ENCODE measurements at places on chromosomes 6 and 20.

- DNase-seq: peak; percentile 18
These were observed 1.4 kb upstream of the MARCKS start for GRCh38 chr6:113855500-113856374.

DNA sequence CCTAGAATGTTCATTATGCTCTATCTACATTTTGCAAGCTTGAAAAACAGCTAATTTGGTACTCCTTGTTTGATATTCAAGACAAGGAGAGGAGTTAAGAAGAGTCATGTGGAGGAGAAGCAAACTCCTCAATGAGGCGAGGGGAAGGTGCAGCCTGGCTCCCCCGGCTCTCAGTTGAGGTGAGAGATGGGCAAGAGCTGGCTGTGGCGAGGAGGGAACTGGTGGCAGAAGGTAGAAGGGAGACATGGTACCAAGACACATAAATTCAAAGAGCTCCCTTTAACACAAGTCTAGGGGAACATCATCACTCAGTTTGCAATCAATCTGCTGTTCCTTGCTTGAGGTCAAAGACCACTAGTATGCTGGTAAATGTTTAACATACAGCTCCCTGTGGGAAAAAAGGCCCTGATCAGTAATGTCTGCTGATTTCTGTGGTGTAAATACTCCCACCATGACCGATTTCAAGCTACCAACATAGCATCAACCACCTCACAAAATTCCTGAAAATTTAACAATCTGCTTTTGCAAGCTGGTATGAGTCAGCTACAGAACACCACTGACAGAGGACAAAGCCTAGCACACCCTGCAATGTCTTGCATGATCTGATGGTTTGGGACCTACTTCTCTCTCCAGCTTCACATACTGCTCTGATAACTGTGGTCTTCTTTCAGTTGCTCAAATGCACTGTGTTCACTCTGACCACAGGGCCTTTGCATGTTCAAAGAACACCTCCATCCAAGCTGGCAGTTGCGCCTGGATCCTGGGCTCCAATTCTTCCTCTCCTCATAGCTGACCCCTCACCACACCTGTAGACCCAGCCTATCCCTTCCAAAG is 516.3 kb upstream of the CHD6 start:
- no peak for DNase-seq

GRCh38 chr6:131488780-131489179 is 84.2 kb upstream of the ARG1 start:
- DNase-seq: no peak

DNA sequence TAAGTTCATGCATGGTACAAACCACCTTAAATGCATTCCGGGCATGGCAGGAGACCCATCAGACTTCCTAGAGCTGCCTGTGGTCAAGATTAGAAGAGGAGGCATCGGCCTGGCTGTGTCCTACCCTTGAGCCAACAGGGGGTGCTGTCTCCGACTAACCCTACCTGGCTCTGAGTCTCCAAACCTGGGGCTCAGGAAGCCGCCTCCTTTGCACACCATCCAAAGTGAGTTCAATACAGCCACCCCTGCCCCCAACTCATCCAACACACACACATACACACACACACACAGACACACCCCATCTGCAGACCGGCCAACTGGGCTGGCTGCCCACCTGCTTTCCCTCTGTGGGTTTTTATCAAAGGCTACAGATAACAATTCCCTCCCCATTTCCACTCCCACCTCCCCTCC is 77.0 kb downstream of the JPH2 start:
- no peak for DNase-seq

DNA sequence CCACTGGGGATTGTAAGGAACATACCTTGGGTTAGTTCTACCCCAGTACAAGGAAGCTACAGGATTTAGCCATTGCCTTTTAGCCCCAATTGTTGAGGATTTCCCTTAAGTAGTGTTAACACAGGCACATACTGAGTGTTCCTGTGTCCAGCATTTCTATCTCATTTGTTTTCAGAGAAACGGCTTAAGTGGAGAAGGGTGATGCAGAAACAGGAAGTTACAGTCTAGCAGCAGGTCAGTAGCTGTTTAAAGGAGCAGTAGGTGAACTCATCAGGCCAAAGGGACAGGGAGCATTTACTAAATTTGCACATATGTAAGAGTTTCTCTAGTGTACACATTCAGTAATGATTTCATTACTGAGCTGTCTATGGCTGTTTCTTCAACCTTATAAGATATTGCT is 644.2 kb upstream of the GJE1 start:
- DNase-seq: no peak

GRCh38 chr6:89387516-89388201 is 24.4 kb downstream of the RRAGD start:
- no peak for DNase-seq
